ENCODE measurements at places on chromosomes 2 and 18.

DNA sequence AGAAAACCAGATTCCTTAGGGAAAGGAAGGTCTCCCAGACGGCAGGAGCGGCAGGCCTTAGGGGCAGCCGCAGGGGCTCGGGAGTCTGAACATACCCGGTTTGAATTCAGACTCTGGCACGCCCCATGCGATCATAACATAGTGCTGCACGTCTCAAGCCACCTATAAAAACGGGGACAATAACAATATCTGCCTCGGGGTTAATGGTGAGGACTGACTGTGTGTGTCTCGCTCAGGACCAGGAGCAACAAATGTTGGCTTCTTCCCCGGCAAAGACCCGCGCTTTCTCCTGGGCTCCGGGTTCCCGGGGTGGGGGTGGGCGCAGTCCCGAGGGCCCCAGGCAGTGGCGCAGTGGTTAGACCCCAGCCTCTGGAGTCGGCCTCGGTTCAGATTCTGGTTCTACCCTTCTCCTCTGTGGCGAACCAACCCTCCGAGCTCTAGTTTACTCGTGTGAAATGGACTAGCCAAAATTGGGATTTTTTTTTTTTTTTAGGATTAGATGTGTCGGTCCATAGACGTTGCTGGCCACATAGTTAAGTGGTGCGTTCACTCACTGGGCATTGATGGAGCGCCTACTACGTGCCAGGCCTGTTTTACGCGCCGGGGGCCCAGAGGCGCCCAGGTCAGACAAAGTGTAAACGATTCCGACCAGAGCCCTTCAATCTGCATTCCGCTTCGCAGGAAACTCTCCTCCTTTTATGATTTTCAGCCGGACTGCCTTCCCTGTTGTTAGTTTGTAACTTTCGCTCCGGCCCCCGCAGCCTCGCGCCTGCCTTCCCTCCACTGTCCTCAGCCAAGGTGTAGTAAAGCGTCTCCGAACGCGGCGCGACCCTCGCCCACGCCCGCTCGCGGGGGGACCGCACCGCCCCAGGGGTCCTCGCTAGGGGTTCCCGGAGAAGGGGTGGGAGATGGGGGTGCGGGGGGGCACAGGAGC is 820 bp upstream of the SH3BP4 start:
- no peak overlapping the region for H3K4me3 ChIP-seq
- peaks cover 24% of the 10 kb centered on the region for H3K27me3 ChIP-seq
- peaks cover 6% of the 10 kb centered on the region for H3K4me1 ChIP-seq
- no peak for DNase-seq
- no peaks in the 10 kb centered on the region for H3K36me3 ChIP-seq

DNA sequence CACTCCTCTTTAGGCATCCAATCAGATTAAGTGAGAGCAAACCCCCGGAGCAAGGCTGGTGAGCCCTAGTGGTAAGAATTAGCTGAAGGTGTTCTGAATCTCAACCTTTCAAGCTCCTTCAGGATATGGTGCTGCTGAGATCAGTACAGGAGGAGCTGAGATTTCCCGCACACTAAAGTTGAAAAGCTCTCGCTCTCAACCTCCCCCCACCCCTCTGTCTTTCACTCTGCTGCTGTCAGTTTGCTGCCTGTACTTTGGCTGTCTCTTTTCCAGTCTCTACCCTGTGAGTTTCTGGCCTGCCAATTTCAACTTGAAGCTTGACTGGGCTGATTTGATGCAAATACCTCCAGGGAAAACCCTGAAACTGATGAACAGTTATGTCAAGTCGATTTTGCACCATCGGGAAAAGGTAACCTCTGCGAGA is 15.7 kb downstream of the ZEB2 start:
- DNase-seq = no peak
- no peaks in the 10 kb centered on the region for H3K36me3 ChIP-seq
- H3K4me1 ChIP-seq = no peaks in the 10 kb centered on the region
- no peak overlapping the region for H3K27ac ChIP-seq

DNA sequence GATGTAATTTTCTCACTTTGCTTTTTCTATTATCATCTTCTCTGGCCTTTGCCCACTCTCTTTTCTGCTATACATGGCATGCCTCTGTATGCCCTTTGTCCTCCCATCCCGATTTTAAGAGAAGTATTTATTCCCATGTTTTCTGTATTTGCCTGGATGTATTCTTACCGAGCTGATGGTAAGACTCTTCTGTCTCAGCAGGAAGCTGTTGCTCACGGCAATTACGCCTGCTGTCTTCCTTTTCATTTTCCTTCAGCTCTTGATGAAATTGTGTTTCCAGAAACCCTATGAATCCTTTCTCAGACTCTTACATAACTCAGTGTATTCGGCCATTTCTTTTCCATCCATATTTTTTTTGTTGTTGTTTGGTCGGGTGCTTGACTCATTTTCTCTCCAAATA is 121.6 kb downstream of the SP3 start:
- H3K4me1 ChIP-seq = no peaks in the 10 kb centered on the region
- H3K4me3 ChIP-seq = no peak overlapping the region
- no peak overlapping the region for H3K27ac ChIP-seq
- no peak for DNase-seq

- no peak overlapping the region for H3K27ac ChIP-seq
- no peak overlapping the region for H3K4me3 ChIP-seq
- DNase-seq = no peak
- H3K27me3 ChIP-seq = no peaks in the 10 kb centered on the region
- H3K36me3 ChIP-seq = no peaks in the 10 kb centered on the region
- no peaks in the 10 kb centered on the region for H3K4me1 ChIP-seq
Observed at GRCh38 chr2:205895981-205896655, 189.9 kb downstream of the INO80D start.

GRCh38 chr2:33146102-33146501 is 199.3 kb downstream of the LTBP1 start:
- H3K4me1 ChIP-seq = no peaks in the 10 kb centered on the region
- no peak for DNase-seq
- H3K27me3 ChIP-seq = no peaks in the 10 kb centered on the region
- H3K36me3 ChIP-seq = no peaks in the 10 kb centered on the region

- DNase-seq = no peak
- H3K27me3 ChIP-seq = no peaks in the 10 kb centered on the region
- peaks cover 57% of the 10 kb centered on the region for H3K4me1 ChIP-seq
- no peak overlapping the region for H3K27ac ChIP-seq
- H3K4me3 ChIP-seq = no peak overlapping the region
- peaks cover 1% of the 10 kb centered on the region for H3K36me3 ChIP-seq
Observed at GRCh38 chr2:197164141-197164754, 146.3 kb downstream of the ANKRD44 start.

- no peak for DNase-seq
- no peak overlapping the region for H3K27ac ChIP-seq
- H3K4me3 ChIP-seq = no peak overlapping the region
- no peaks in the 10 kb centered on the region for H3K4me1 ChIP-seq
- H3K36me3 ChIP-seq = no peaks in the 10 kb centered on the region
- no peaks in the 10 kb centered on the region for H3K27me3 ChIP-seq
Observed at GRCh38 chr2:179802051-179802882, 59.1 kb downstream of the ZNF385B start.

DNA sequence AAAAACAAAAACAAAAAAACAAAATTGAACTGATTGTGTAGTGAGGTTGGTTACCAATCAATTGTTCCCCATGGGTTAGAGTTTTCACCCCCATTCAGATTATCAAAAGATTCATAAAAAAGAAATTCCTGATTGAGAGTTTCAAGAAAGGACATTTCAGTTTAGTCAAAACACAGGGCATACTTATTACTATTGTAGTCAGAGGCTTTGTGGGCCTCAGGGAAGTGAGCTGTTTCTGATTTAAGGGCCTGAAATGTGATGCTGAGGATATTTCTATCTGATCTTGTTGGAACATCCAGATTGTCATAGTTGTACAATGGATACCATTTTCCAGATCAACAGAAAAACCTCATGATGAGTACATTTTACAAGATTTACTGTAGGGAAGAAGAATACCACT is 368.1 kb upstream of the NETO1 start:
- H3K4me1 ChIP-seq = no peaks in the 10 kb centered on the region
- no peak overlapping the region for H3K27ac ChIP-seq
- H3K4me3 ChIP-seq = no peak overlapping the region
- H3K36me3 ChIP-seq = no peaks in the 10 kb centered on the region

GRCh38 chr2:68667371-68667770 is 24.0 kb downstream of the PROKR1 start:
- H3K4me3 ChIP-seq = no peak overlapping the region
- H3K36me3 ChIP-seq = no peaks in the 10 kb centered on the region
- H3K27me3 ChIP-seq = peaks cover 26% of the 10 kb centered on the region

DNA sequence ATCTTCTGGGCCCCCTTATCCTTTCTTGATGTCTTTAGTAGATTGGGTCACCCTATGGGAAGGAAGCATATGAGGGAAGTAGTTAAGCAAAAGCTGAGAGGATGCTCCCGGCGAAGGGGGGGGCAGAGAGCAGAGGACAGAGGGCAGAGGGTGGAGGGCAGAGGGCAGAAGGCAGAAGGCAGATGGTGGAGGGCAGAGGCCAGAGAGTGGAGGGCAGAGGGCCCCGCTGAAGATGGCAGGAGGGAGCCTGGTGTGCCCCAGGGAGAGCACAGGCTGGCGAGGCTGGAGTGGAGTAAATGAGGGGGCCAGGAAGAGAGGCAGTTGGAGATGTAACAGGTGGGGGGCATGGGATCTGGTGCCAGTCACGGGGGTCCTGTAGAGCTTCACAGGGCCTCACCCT is 7.0 kb downstream of the MLPH start:
- H3K27me3 ChIP-seq = peaks cover 3% of the 10 kb centered on the region
- no peaks in the 10 kb centered on the region for H3K4me1 ChIP-seq
- H3K4me3 ChIP-seq = no peak overlapping the region
- no peaks in the 10 kb centered on the region for H3K36me3 ChIP-seq
- no peak overlapping the region for H3K27ac ChIP-seq
- no peak for DNase-seq

DNA sequence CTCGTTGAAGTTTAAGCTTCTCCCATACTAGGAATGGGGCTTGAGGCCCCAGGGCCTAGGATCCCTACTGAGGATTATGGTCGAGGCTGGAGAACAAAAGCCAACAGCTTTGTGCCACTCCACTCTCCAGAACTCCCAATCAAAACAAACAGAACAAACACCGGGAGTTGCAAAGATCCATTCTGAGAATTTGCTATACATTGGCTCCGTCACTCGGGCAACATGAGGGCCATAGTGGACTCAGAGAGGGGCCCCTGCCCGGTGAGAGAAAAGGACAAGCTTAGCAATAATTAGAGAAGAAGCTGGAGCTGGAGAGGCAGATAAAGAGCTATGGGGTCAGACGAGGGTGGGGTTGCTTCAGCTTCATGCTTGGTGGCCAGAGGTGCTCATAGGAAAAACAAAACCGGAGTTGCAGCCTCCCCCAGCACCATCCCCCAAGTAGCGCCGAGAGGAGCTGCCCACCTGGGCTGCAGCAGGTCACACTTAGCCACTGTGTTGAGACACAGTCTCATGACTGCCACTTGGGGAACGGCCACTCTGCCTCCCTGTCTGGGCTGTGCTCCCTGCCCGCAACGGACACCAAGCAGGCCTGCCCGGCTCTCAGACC is 142.3 kb upstream of the HAAO start:
- H3K36me3 ChIP-seq = no peaks in the 10 kb centered on the region
- no peak for DNase-seq
- no peaks in the 10 kb centered on the region for H3K27me3 ChIP-seq
- no peak overlapping the region for H3K27ac ChIP-seq
- no peaks in the 10 kb centered on the region for H3K4me1 ChIP-seq
- no peak overlapping the region for H3K4me3 ChIP-seq

DNA sequence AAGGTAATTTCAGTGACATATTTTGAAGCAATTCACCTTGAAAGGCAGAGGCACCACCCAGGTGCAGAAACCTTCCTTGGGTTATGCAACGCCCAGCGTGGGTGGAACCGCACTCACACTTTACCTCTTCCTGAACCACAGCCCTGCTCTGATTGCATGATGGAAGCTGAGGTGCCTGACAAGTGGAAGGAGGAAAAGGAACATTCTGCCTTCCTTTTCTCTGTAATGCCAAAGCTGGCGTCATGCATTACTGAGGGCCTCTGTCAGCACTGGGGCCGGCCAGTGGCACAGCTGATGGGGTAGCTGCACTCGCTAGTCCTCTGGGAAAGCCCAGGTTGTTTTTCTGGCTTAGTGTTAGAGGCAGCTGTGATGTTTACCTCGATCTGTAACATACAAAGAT is 266.5 kb downstream of the NEDD4L start:
- H3K27me3 ChIP-seq = no peaks in the 10 kb centered on the region
- DNase-seq = peak; percentile 64
- H3K36me3 ChIP-seq = no peaks in the 10 kb centered on the region
- peaks cover 41% of the 10 kb centered on the region for H3K4me1 ChIP-seq
- H3K27ac ChIP-seq = peak overlapping the region; percentile 70
- H3K4me3 ChIP-seq = peak overlapping the region; percentile 54

- no peaks in the 10 kb centered on the region for H3K36me3 ChIP-seq
- no peaks in the 10 kb centered on the region for H3K4me1 ChIP-seq
- no peak overlapping the region for H3K4me3 ChIP-seq
- H3K27me3 ChIP-seq = no peaks in the 10 kb centered on the region
- no peak for DNase-seq
- H3K27ac ChIP-seq = no peak overlapping the region
Observed at GRCh38 chr18:57906852-57907251, 103.7 kb upstream of the ATP8B1 start.

GRCh38 chr2:241195506-241196130 is 7.1 kb downstream of the ANO7 start:
- no peak overlapping the region for H3K27ac ChIP-seq
- H3K4me3 ChIP-seq = no peak overlapping the region
- H3K27me3 ChIP-seq = no peaks in the 10 kb centered on the region
- H3K4me1 ChIP-seq = no peaks in the 10 kb centered on the region
- H3K36me3 ChIP-seq = no peaks in the 10 kb centered on the region

DNA sequence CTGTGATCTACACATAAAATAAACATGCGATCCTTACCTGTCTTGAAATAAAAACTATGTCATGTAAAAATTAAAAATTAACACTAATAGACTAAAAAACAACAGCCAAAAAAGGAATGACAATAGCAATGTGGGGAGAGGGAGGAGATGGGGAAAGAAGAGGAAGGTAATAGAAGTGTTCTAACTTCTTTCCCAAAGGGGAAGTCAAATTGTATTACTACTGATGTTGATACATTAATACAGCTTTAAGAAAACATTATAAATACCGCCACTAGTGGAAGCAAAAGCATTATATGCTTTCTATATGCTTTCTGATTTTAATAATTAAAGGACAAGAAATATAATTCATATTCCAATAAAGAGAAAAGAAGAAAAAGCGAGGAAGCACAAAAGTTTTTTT is 22.2 kb downstream of the ZNF516 start:
- peaks cover 2% of the 10 kb centered on the region for H3K27me3 ChIP-seq
- H3K4me3 ChIP-seq = no peak overlapping the region
- no peaks in the 10 kb centered on the region for H3K36me3 ChIP-seq

GRCh38 chr18:11953113-11953512 is 28.2 kb upstream of the IMPA2 start:
- H3K27me3 ChIP-seq = no peaks in the 10 kb centered on the region
- H3K27ac ChIP-seq = no peak overlapping the region
- no peak overlapping the region for H3K4me3 ChIP-seq
- no peaks in the 10 kb centered on the region for H3K36me3 ChIP-seq

DNA sequence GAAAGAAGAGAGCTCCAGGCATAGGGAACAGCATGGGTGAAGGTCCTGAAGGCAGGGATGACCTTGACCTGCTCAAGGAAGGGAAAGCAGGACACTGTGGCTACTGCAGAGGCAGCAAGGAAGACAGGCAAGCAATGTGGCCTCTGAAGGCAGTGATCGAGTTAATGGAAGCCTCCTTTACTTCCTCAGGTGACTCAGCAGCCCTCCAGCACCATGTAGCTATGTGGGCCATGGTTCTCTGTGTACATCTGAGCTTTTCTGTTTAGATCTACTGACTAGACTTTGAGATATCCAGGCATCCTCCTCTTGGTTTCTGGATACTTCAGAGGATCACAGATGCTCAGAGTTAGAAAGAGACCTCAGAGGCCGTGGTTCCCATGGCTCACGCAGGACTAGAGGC is 107.3 kb upstream of the PID1 start:
- no peaks in the 10 kb centered on the region for H3K36me3 ChIP-seq
- DNase-seq = no peak
- no peaks in the 10 kb centered on the region for H3K27me3 ChIP-seq
